ENCODE measurements at places on chromosomes 5 and 9. TPM values are rescaled to one million over a fixed set of nuclear protein-coding genes. Genes with fewer than 3 reads are reported as not detected.

The ENTREP1 gene
- total RNA-seq: 0.81 TPM

The TPD52L3 gene
- total RNA-seq: not detected

The NUTM2F gene
- total RNA-seq: not detected

The HTR1A gene
- total RNA-seq: not detected

The CEL gene
- 0.36 TPM for total RNA-seq

The IL3 gene
- total RNA-seq: not detected

The CTXN3 gene
- total RNA-seq: not detected

The CXCL14 gene
- not detected for total RNA-seq

The GAPT gene
- total RNA-seq: not detected

The CHSY3 gene
- total RNA-seq: 10.9 TPM

The PCDHA10 gene
- not detected for total RNA-seq

The PAEP gene
- total RNA-seq: not detected

The PCDHB11 gene
- total RNA-seq: 0.65 TPM

The IRX2 gene
- total RNA-seq: 0.72 TPM

The SMIM15 gene
- total RNA-seq: 25.6 TPM

The MARVELD2 gene
- 0.32 TPM for total RNA-seq

The IL4 gene
- not detected for total RNA-seq

The SLC27A4 gene
- 14.3 TPM for total RNA-seq

The ZNF879 gene
- 3.2 TPM for total RNA-seq

The XPA gene
- total RNA-seq: 1.6 TPM

The DOCK8 gene
- total RNA-seq: 0.36 TPM

The ORM2 gene
- total RNA-seq: not detected

The IQGAP2 gene
- 5.8 TPM for total RNA-seq

The OTP gene
- total RNA-seq: not detected

The OTULINL gene
- not detected for total RNA-seq
